Activated CD4-positive, CD25-positive, alpha-beta regulatory T cell treated with anti-CD3 and anti-CD28 coated beads, Interleukin-2, amount 50 U/mL, for 72 hours (primary cell): ENCODE measurements at places on chromosomes 3 and 15.

DNA sequence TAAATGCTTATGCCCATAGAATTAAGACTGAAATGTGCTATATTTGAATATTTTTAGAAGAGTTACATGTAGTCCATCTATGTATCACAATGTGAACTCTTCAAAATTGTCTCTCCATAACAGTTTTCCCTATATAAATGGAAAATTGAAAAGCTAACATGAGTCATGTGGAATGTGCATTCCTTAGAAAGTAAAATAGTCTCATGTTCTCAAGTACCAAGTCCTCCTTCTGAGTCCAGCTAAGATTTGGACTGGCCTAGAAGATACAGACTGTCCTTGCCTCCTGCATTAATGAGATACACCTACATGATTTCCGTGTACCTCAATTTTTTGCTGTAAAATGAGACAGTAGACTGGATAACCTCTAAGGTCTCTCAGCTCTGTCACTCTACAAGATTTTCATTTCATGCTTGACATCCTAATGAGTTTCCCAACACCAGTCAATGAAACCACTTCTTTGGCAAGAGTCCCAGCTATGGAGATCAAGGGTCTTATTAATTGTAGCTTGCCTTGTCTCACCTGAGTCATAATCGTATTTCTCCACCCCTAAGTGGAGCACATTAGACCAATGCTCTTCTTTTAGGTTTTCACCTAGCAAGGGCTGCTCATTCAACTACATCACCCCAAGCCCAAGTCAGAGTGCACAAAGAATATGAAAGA lies 350.6 kb upstream of the IL12A start:
- no peak for DNase-seq

DNA sequence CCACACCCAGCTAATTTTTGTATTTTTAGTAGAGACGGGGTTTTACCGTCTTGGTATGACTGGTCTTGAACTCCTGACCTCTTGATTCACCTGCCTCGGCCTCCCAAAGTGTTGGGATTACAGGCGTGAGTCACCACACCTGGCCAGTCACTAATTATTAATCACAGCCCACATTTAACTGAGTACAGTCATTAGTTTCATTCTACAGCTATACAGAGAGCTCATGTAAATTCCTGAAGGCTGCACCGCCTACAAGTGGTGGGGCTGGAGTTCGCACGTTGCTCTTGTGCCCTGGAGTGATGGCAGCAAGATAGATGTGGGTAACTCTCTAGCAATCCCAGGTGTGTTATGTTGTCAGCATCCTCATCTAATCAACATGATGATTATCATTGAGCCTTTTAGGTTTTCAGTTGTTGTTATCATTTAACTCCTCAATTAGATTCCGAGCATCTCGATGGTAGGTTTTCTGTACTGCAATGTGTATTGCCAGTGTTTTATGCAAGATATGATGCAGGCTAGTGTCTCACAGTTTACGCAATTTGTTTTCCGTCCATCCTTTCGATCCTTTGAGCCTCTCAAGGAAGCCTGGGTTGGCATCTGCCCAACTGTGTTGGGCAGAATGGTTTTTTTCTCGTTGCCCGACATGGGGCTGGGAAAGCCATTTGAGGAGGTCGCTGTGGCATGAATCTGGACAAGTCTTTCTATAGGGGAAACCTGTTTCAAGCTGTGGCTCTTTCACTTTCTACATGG lies 216.3 kb downstream of the LPP start:
- no peak for DNase-seq

DNA sequence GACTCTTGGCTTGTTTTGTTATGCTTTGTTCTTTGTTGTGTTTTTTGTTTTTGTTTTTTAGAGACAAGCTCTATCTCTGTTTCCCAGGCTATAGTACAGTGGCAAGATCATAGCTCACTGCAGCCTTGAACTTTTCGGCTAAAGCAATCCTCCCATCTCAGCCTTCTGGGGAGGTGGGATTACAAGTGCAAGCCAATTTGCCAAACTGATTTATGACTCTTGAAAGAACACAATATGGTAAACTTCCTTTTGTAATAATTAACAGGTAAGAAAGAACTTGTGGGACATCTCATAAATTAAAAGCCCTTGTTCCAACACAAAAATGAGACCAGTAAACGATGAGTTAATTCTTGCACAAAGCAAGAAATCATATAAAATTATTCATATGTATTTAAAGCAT lies 476.3 kb downstream of the MAGI1 start:
- DNase-seq: no peak

DNA sequence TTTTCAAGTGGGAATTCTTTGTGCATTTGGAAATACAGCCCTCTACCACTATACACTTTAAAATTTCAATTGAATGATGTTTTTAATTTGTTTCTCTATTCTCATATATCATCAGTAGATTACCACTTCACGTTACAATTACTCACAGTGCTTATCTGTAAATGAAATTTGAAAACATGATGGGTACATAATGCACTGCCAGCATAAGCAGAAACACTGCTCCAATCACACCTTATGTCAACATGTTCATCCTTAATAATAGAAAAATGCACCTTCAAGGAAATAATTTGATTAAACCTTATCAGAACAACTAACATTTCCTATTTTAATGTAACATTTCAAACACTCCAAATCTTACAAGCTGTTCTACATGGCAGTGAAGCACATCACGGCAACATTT lies 718.4 kb downstream of the GBE1 start:
- DNase-seq: no peak

DNA sequence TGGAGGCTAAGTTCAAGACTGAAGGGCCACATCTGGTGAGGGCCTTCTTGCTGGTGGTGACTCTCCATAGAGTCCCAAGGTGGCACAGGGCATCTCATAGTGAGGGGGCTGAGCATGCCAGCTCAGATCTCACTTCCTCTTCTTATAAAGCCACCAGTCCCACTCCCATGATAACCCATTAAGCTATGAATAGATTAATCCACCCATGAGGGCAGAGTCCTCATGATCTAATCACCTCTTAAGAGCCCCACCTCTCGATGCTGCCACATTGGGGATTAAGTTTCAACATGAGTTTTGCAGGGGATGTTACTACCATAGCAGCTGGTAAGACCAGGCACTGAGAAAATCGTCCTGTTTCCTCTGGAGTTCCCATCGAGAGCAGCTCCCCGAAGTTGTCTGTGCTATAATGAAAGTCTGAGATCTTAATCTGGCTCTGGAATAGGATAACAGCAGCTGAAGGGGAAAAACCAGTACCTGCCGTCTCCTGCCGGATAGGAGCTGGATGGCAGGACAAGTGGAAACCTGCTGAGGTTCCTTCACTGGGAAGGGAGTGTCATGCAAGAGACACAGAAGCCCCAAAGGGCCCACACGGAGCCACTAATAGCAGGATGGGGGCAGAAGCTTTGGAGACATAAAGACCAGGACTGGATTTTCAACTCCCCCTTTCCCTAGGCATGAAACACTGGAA lies 79.5 kb upstream of the EPHB3 start:
- DNase-seq: no peak

DNA sequence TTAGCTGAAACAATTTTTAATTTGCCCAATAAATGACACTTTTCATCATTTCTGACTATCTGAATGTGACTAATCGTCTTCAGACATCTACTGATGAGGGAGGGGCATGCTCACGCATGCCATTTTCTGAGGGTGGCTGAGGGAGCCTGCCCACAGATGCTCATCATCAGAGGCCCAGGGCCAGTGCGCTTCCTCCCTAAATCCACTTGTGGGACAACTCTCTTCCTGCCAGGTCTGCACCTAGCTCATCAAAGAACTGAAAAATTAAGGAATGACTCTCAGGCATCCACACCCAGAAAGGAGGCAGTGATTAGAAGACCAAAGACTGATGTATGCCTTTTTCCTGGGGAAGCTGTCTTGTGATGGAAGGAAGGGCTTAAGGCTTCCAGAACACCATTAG lies 22.8 kb downstream of the RTP3 start:
- DNase-seq: no peak

DNA sequence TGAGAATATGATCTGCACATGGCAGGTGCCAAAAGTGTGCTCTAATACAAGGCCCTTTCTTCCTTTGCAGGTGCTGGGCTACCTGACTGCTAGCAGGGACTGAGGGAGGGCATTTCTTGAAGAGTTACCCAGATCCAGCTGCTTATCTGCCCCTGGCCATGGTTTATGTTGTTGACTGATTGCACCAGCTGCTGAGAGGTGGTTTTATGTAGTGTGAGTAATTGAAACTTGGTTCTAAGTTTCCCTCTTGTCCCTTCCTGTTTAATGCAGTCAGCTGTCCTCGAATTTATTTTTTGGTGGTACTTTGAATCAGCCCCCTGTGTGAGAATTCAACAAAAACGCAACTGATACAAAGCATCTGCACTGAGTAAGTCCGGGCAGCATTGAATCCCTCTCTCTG lies 288.3 kb upstream of the C2CD4B start:
- no peak for DNase-seq
